Activated T-helper 1 cell treated with anti-CD3 and anti-CD28 coated beads, Interleukin-12 subunit alpha, Interleukin-12 subunit beta, Interleukin-2, Interleukin-4 antibody, amounts not matched to agents 30 ng/mL and 10 ng/mL and 1 ng/mL, durations not matched to agents 14 hours and 24 hours and 36 hours (primary cell): ENCODE measurements at places on chromosomes 1 and 21.

DNA sequence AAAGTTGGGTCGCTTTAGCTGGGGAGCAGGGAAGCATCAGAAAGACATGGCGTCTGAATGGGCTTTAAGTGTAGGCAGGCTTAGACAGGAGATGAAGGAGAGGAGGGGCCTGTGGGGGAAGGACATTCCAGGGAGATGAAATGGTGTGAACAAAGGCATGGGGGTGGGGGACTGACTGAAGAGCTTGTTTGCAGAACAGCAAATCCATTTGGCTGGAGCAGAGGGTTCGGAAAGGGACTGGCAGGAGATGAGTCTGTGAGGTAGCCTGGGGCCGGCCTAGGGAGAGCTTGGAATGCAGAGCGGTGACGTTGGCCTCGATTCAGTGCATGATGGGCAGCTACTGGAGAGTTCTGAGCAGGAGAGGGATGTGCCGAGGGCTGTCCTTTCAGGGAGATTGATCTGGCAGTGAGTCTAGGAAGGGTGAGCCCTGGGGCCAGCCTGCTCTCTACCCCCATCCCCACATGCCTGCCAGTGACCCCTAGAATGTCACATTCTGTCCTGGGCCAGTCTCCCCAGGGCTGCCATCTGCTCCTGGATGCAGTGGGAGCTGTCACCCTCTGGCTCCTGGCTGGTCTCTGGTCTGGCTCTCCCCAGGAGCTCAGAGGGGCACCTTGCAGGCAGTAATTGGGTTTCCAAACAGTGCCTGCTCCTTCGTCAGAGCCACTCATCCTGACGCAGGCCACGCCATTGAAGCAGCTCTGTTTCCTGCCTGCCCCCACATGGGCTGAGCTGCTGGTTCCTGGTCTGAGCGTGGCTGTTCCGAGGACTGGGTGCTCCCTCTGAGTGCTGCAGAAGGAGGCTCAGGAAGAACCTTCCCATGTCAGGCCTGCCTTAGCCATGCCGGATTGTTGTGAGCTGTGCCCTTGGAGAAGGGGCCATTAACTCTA is 22.3 kb upstream of the TMEM222 start:
- no peak for DNase-seq

- no peak for DNase-seq
Measured at GRCh38 chr1:58166417-58166816, 380.1 kb downstream of the OMA1 start.

DNA sequence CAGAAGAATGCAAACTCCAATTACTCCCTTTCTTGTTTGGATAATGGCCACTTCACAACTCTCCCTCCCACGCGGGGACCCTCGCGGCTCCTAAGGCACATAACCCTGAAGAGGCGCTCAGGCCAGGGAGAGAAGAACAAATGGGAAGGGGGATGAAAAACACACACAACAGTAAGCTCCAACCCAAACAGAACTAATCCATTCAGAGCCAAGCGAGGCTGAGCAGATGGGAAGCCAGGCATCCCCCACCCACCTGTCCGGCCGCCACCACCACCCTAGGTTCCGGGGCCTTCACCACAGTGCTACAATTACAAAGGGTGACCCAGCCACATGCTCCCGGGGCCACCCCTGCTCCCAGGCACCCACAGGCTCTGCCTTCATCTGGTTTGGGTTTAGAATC is 101.5 kb downstream of the MRPL37 start:
- DNase-seq = no peak

- DNase-seq = no peak
Measured at GRCh38 chr1:33418811-33419210, 12.1 kb downstream of the PHC2 start.

DNA sequence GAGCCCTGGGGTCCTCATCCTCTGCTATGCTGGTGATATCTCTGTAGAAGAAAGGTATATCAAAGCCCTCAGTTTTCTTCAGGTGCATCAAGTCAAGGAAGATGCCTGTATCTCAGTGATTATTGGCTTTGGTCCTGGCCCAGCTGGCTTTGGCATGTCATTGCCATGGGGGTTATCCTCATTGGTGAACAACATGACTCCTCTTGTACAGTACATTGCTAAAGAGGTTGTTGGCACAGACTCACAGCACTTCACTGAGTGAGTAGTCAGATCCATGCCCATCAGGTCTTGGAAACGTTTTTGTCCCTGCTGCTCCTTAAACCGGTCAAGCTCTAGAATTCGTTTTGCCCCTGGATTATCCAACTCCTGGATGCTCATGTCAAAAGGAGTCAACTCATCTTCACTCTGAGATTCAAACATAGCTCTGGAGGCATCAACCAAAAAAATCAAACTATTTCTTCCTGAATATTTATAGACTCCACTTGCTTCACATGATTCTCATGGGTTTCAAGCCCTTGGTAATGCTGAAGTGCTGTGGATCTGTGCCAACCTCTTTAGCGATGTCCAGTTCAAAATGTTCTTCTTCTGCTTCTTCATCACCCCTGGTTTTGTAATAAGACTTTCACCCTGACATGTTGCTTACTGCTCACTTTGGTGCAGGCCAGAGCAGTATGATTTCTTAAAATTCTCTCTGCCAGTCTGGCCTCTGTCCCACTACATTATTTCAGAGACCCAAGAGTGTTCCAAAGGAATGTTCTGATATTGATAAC is 43.0 kb upstream of the RAB3GAP2 start:
- no peak for DNase-seq
